ENCODE measurements at places on chromosomes 7 and 10.

DNA sequence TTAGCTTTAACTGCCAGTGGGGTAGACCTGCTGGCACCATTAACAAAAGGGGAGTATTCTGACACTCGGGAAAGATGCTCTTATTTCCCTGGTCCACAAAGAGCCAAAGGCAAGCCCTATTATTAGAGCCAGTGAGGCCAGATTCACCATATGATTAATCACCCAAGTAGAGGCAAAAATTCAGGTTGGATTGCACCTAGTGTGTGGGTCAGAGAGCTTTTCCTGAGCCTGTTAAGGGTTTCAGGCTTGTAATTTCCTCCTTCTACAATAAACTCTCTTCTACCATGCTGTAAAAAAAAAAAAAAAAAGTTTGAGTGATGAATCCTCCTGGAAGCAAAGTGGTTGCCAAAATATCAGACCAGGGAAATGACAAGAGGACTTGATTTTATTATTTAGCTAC lies 163.5 kb downstream of the MBL2 start:
- no peak for DNase-seq

GRCh38 chr10:42937649-42938180 lies 139.2 kb upstream of the RET start:
- DNase-seq = no peak

DNA sequence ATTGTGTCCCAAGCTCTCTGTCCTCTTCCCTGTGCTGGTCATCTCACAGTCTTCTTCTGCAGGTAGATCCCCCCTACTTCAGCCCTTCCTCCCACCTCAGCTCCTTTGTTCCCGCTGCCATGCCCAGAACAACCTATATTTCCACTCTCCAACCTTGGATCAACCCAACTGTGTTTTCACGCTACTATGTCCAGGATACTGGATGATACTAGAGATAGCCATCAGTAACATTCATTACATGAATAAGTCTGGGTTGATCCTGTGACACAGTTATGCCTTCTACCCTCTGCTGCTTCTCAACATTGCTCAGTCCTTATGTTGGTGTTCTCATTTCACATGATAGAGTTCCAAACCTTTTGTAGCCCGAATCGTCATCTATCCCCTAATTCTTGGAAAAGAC lies 286.4 kb downstream of the ZEB1 start:
- DNase-seq = no peak

GRCh38 chr10:77877441-77878344 lies 48.9 kb downstream of the DLG5 start:
- peak; percentile 10 for DNase-seq

DNA sequence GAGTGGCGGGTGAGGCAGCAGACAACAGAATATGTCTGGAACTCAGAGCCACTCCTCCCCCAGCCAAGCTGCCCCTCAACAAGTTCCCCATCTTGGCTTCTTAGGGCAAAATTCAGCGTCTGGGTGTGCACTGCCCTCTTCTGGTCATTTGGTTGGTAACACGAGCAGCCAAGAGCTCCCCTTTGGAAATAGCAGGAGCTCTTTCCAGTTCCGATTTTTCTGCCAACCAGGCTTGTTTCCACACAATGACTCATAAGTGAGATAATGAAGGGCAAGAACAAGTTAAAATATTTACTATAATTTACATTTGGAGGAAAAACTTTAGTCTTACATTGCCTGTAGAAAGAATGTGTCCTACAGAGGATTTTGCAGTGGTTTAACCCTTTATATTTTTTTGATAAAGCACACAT lies 70.5 kb downstream of the ADCYAP1R1 start:
- no peak for DNase-seq

DNA sequence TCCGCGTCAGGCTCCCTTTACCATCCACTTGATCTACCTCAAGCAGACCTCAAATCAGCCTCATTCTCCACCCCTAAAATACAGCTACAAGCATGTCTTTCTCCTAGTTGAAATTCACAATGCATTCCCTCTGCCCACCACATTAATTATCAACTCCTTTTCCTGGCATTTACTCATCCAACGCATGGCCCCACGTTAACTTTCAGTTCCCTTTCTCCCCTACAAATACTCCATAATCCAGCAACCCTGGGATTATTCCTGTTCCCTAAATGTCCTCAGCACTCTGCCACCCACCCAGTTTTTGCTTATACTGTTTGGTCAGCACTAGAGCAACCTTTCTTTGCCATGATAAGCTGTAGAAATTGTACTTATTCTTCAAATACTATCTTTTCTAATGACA lies 5.7 kb upstream of the VIM start:
- DNase-seq = no peak

DNA sequence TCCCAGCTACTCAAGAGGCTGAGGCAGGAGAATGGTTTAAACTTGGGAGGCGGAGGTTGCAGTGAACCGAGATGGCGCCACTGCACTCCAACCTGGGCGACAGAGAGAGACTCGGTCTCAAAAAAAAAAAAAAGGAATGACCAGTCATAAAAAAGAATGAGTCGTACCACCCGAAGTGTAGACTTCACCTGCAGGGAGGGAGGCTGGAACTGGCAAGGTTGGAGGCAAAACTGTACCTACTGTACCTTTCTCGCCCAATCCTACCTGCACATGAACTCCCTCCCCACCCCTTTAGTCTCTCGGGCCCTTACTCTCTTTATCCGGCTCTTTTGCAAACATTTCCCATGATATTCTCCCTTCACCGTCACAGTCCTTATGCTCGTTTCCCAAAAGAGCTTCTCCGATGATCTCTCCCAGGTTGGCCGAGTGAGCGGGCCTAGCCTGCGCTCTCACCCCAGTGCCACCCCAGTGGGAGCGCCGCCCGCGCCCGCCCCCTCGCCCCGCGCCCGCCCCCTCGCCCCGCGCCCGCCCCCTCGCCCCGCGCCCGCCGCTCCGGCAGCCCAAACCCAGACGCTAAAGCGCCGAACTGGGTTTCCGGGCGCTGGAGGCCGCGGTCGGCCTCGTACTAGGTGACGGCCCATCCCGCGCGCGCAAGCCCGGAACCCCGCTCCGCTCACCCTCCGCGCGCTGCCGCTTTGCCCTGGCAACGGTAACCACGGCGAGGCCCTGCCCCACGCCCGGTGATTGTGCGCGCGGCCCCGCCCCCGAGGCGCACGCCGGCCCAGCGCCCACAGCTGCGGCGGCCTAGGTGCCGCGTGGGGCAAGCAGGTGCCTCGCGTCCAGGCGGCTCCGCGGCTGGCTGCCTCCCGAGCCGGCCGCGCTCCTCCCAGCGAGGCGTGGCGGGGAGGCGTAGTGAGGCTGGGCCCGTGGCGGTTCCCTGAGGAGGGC lies at the start of gene SMKR1:
Gene SMKR1 (plus strand): TSS at position 772 of the 948 bp plus-strand sequence. CDS start 294 bp downstream, outside the sequence.
- peak; percentile 76 for DNase-seq

GRCh38 chr7:50584793-50585408 lies 19.7 kb upstream of the DDC start:
- no peak for DNase-seq
